ENCODE measurements at places on chromosomes 2 and 18. TPM values are rescaled to one million over a fixed set of nuclear protein-coding genes. Genes with fewer than 3 reads are reported as not detected.

Gene DNER
- 7.9 TPM for total RNA-seq

Gene PRKD3
- total RNA-seq = 66.4 TPM

Gene SULT1C3
- not detected for total RNA-seq

Gene FIGN
- 5.1 TPM for total RNA-seq

Gene AGXT
- total RNA-seq = not detected

Gene CDH19
- total RNA-seq = not detected

Gene ADI1
- 74.6 TPM for total RNA-seq

Gene PRSS56
- total RNA-seq = not detected
